ENCODE measurements at places on chromosomes 2 and 18. TPM values are rescaled to one million over a fixed set of nuclear protein-coding genes. Genes with fewer than 3 reads are reported as not detected.

- no peak overlapping the region for H3K27ac ChIP-seq
- no peak for DNase-seq
- H3K27me3 ChIP-seq, result no peaks in the 10 kb centered on the region
- no peaks in the 10 kb centered on the region for H3K36me3 ChIP-seq
Observed at GRCh38 chr2:65791404-65791975, 359.1 kb upstream of the SPRED2 start.

- H3K4me1 ChIP-seq, result no peaks in the 10 kb centered on the region
- H3K27me3 ChIP-seq, result no peaks in the 10 kb centered on the region
- no peak for DNase-seq
- no peaks in the 10 kb centered on the region for H3K36me3 ChIP-seq
Observed at GRCh38 chr2:119482481-119483394, 41.5 kb downstream of the SCTR start.

DNA sequence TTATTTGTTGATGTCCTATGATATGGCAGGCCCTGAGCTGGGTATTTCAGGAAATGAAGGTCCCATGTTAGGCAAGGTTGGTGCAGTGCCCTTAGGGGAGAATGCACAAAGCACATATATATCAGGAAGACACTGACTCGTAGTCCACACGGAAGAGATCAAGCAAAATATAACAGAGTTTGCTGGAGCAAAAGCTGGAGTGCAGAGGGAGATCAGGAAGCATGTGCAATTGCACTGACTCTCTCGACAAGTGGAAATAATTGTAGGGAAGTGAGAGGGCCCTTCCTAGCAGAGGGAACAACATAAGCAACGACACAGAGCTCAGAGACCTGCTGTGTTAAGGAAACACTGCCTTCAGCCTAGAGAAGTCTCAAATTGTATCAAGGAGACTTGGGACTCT, 4.2 kb downstream of the ZNF385B start:
- no peaks in the 10 kb centered on the region for H3K4me1 ChIP-seq
- peaks cover 2% of the 10 kb centered on the region for H3K27me3 ChIP-seq
- no peak overlapping the region for H3K4me3 ChIP-seq
- H3K36me3 ChIP-seq, result no peaks in the 10 kb centered on the region
- no peak for DNase-seq

GRCh38 chr2:189016311-189016861, 42.2 kb downstream of the COL3A1 start:
- DNase-seq, result no peak
- no peak overlapping the region for H3K27ac ChIP-seq
- H3K36me3 ChIP-seq, result no peaks in the 10 kb centered on the region

DNA sequence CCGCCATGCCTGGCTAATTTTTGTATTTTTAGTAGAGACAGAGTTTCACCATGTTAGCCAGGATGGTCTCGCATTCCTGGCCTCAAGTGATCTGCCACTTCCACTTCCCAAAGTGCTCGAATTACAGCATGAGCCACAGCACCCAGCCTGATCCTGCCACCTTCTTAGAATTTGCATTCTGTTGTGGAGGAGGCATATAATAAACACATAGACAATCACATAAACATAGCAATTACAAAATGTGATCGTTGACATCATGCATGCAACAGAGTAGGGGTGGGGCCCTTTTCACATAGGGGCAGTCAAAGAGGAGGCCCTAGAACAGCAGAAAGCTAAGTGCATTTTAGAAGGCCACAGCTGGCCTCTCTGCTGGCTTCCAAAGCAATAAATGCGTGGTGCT, 39.9 kb upstream of the TSPYL6 start:
- H3K4me1 ChIP-seq, result no peaks in the 10 kb centered on the region
- no peak for DNase-seq

DNA sequence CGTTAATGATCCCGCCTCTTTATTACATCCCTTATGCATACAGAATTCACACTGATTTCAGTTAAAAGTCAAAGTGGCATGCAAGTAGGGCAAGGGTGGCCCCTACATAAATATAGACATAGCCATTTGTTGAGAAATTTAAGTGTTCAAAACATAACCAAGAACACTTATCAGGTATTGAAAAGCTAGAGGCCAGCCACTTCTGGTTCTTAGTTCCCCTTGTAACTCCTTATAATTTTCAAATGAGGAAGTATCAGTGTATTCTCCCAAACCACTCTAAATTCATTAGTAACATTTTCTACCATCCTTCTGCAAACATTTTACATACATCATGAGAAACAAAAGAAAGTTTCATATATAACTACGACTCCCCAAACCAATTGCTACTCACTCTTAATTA, 5.8 kb upstream of the ARL5A start:
- H3K4me3 ChIP-seq, result no peak overlapping the region
- no peaks in the 10 kb centered on the region for H3K4me1 ChIP-seq
- no peaks in the 10 kb centered on the region for H3K27me3 ChIP-seq
- no peak for DNase-seq
- H3K27ac ChIP-seq, result no peak overlapping the region
- no peaks in the 10 kb centered on the region for H3K36me3 ChIP-seq

- H3K4me1 ChIP-seq, result no peaks in the 10 kb centered on the region
- H3K36me3 ChIP-seq, result no peaks in the 10 kb centered on the region
- no peak for DNase-seq
Observed at GRCh38 chr18:5197032-5197434, at the start of gene AKAIN1. AKAIN1 (minus strand) TSS chr18:5197257; CDS start chr18:5197053, 204 bp downstream.

GRCh38 chr2:67888351-67889005, 174.3 kb downstream of the C1D start:
- no peaks in the 10 kb centered on the region for H3K27me3 ChIP-seq
- DNase-seq, result no peak
- H3K4me3 ChIP-seq, result no peak overlapping the region
- no peak overlapping the region for H3K27ac ChIP-seq
- no peaks in the 10 kb centered on the region for H3K36me3 ChIP-seq

DNA sequence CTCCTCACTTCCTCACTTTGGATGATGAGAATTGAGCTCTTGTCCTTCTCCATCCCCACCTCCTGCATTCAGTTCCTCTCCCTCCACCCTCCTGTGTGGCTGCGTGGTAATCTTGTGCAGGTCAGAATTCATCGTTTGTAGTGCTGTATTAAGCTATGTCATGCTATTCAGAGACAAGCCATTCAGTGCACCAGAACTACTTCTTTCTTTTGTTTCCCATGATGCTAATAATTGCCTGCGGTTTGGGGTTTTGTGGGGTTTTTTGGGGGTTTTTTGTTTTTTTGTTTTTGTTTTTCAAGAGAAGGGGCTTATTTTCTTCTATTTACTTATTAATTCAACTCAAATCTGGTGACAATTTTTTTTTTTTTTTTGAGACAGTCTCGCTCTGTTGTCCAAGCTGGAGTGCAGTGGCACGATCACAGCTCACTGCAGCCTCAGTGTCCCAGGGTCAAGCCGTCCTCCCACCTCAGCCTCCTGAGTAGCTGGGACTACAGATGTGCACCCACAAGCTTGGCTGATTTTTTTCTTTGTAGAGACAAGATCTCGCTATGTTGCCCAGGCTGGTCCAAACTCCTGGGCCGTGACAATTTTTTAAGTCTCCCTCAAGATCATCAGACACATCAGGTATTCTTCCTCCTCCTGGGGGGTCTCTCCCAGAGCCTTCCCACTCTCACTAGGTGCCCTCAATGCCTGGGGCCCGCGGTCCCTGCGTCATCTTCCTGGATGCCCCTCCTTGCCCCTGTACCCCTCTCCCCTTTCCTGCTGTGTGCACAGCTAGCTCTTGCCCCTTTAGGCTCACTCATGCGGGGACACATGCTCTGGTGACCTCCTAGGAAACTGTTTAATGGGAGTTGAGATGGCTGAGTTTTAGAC, 37.8 kb downstream of the MAL start:
- no peaks in the 10 kb centered on the region for H3K4me1 ChIP-seq
- no peak overlapping the region for H3K4me3 ChIP-seq
- no peak overlapping the region for H3K27ac ChIP-seq

DNA sequence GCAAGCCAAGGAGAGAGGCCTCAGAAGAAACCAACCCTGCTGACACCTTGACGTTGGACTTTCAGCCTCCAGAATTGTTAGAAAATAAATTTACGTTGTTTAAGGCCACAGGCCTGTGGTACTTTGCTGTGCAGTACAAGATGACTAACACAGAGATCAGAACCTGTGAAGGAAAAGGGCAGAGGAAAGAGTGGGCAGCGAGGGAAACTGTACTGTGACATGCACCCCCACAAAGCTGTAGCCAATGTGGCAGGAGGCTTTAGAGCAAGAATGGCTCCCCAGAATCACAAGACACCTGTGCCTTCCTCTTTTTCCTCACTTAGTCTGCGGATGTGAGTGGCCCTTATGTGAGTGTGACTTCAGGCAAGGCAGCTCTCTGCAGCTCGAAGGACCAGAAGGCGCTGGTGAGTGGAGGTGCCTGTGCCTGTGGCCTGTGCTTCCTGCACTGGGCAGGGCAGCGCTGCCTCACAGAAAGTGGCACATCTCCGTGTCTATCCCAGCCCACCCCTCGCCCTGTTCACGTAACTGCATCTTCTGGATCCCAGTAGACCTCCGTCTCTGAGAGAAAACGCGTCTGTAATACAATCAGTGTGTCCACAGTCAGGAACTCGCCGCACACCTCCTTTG, 89.5 kb downstream of the MRPS9 start:
- H3K4me3 ChIP-seq, result no peak overlapping the region
- DNase-seq, result no peak
- H3K4me1 ChIP-seq, result no peaks in the 10 kb centered on the region
- H3K27me3 ChIP-seq, result no peaks in the 10 kb centered on the region
- no peaks in the 10 kb centered on the region for H3K36me3 ChIP-seq

GRCh38 chr2:204743393-204743960, 198.2 kb downstream of the PARD3B start:
- no peak for DNase-seq
- no peak overlapping the region for H3K27ac ChIP-seq
- no peaks in the 10 kb centered on the region for H3K36me3 ChIP-seq
- H3K4me1 ChIP-seq, result no peaks in the 10 kb centered on the region
- no peak overlapping the region for H3K4me3 ChIP-seq

GRCh38 chr2:240437861-240438809, 2.7 kb downstream of the GPC1 start:
- H3K27me3 ChIP-seq, result no peaks in the 10 kb centered on the region
- peak overlapping the region; percentile 38 for H3K27ac ChIP-seq
- H3K4me3 ChIP-seq, result no peak overlapping the region
- H3K36me3 ChIP-seq, result no peaks in the 10 kb centered on the region
- peaks cover 23% of the 10 kb centered on the region for H3K4me1 ChIP-seq
- peak; percentile 66 for DNase-seq

- no peaks in the 10 kb centered on the region for H3K27me3 ChIP-seq
- H3K4me3 ChIP-seq, result peak overlapping the region; percentile 40
- no peaks in the 10 kb centered on the region for H3K36me3 ChIP-seq
- DNase-seq, result peak; percentile 60
- H3K4me1 ChIP-seq, result peaks cover 18% of the 10 kb centered on the region
Observed at GRCh38 chr2:54557601-54558187, 101.6 kb downstream of the SPTBN1 start.

DNA sequence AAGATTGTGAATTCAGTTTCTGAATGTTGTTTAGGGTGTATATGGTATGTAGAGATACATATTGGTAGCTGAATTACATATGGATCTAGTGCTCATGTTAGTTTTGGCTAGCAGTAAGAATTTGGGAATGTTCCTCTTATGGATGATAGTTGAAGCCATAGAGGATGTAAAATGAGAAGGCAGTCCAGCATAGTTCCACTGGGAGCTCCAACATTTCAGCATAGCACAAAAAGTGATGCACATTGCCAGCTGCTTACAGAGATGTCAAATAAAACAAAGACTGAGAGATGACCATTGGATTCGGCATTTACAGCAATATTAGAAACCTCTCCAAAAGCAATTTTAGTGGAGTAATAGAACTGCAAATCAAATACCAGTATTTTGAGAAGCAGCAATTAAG, 77.4 kb downstream of the EML4 start:
- H3K27me3 ChIP-seq, result no peaks in the 10 kb centered on the region
- H3K4me3 ChIP-seq, result no peak overlapping the region
- no peak for DNase-seq
- no peak overlapping the region for H3K27ac ChIP-seq

- H3K4me3 ChIP-seq, result no peak overlapping the region
- no peaks in the 10 kb centered on the region for H3K27me3 ChIP-seq
- H3K27ac ChIP-seq, result no peak overlapping the region
Observed at GRCh38 chr2:183059561-183059960, 19.0 kb upstream of the DUSP19 start.

DNA sequence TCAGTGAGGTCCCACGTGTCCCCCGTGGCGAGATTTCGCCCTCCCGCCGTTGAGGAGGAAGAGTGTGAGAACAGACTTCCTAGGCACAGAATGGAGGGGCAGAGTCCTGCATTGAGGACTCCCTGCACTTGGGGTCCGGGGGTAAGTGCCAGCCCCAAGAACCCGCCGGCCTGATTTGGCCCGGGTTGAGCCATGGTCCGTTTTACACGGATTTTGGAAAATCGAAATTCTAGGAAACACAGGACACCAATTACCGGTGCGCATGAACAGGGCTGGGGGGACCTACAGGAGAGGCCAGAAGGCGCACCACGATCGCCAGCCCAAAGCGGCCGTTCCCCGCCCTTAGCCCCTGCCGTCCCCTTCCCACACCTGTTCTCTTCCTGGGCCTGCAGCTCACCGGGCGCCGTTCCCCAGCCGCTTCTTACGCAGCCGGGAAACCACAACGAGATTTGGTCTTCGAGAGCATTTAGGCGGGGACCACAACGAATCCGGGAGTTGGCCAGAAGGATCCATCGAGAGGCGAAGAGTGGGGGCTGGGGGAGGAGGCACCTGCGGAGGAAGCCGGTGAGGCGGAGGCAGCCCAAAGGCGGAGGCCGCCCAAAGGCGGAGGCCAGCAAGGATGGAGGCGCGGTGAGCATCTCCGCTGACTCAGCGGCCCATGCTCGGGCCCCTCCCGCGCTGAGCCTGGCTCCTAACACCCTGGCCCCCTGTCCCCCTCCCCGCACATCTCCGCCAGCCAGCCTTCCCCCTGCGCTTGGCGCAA, 464 bp upstream of the TLX2 start:
- peaks cover 11% of the 10 kb centered on the region for H3K4me1 ChIP-seq
- H3K36me3 ChIP-seq, result no peaks in the 10 kb centered on the region
- peaks cover 41% of the 10 kb centered on the region for H3K27me3 ChIP-seq

TOGARAM2 gene
- total RNA-seq, result 0.62 TPM

HTR2B gene
- not detected for total RNA-seq

ALPP gene
- total RNA-seq, result not detected

CRACDL gene
- 4.1 TPM for total RNA-seq

GDF7 gene
- 3.3 TPM for total RNA-seq

SUMO1 gene
- 70.4 TPM for total RNA-seq

MLPH gene
- total RNA-seq, result 371 TPM

GALNT13 gene
- 0.87 TPM for total RNA-seq

GAREM1 gene
- 9.5 TPM for total RNA-seq

All from prostate gland (tissue), 2 donors.